ENCODE measurements at places on chromosomes 5 and 9.
A peak's percentile ranks its signal among the peaks of the same experiment; 100 is the strongest.

DNA sequence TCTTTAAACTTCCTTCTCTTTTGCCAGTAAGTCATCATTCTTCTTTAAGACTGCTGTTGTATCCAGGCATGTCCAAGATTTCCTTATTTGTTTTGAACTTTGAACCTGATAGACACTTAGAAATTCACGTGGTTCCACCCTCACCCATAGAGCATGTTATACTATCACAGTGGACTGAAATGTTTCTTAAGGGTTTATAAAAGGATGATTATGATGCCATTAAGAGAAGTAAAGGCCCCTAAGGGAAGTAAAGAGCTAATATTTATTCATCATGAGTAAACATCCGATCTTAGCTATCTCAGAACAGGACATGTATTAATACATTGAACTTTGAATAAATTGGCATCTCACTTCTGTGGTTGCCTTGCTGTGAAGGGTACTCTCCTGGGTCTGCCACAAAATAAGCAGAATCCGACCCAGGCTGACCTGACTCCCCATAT is 49.8 kb downstream of the PRKACG start:
- no peak for DNase-seq

DNA sequence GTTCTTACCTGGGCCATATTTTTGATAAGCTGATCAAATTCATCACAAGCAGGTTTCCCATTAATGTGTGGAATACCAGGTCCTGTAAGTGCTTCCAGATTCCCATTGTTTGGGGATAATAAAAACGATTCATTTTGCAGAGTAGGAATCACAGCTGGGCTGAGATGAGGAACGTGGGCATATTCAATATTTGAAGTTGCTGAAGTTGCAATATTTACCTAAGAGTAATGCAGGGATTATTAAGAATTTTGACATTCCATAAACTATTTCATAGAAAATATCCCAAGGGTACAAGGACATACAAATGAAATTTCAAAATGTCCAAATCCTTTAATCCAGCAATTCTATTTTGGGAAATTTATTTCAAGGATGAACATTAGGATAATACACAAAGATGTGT is 55.1 kb downstream of the MPDZ start:
- no peak for DNase-seq

- no peak for DNase-seq
Observed at GRCh38 chr9:31700252-31701045, 684.0 kb upstream of the ACO1 start.

- DNase-seq: no peak
Observed at GRCh38 chr9:18394847-18395351, 79.1 kb upstream of the ADAMTSL1 start.

DNA sequence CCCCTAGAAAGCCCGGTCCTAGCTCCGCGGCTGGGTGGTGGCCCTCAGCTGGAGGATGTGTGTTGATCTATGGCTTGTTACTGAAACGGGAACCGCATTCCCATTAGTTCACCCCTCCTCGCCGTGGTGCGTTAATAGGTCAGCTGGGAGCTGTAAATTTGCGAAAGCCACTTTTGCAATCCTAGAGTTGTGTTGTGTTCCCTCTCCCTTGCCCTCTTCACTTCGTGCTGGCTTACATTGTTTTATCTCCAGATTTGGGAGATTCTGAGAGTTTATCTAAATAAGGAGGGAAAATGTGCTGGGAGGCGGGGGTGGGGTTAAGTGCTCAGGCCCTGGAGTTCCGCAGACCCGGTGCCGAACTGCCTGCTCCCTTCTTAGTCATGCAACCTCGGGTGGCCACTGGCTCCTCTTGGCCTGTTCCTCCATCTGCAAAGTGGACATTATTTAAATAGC is 62.8 kb downstream of the HMCN2 start:
- DNase-seq: no peak

DNA sequence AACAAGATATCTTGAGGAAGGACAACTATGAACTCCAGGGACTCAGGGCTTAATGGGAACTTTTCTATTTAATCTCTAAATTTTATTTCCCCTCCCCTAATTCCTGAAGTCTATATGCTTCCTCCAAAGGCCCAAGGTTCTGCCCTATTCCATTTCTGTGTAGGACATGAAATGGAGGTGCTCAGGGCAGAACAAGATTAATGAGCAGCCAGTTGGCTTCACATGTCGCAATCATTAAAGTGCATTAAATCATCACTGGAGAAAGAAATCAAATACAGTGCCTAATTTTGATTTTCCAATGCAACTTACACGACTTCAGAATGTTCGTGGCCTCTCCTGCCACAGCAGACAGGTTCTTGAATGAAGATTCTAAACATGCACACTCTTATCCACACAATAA is 862.1 kb downstream of the PTPRD start:
- no peak for DNase-seq

GRCh38 chr5:151699071-151699901 is 12.6 kb upstream of the SPARC start:
- no peak for DNase-seq

DNA sequence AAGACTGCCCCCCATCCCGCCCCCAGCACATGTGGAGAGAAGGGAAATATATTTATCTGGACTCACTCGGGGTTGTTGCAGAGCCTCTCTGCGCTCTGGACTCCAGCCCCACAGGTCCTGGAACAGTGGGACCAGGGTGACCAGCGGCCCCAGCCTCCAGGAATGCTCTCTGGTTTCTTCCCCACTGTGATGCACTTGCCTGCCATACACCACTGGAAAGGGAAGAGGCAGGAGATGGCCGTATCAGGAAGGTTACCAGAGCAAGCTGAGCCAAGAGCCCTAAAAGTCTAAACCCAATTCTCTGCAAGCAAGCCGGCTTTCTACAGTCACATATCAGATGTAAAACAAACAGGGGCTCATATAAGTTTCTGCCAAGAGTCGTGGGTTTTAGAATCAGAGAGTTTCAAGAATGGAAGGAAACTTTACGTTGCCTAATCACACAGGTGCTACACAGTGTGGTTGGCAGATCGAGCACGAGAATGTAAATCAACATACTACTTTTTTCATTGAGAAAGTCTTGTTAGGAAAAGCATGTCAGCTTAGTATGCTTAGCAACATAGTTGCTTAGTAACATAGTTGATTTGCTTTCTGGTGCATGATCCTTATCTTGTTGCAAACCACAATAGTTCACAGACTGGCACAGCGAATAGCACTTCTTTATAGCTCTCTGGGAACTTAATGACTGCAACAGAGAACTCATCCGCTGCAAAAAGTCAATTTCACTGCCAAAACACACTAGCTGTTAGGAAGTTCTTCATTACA is 201.2 kb downstream of the TARS1 start:
- DNase-seq: no peak

DNA sequence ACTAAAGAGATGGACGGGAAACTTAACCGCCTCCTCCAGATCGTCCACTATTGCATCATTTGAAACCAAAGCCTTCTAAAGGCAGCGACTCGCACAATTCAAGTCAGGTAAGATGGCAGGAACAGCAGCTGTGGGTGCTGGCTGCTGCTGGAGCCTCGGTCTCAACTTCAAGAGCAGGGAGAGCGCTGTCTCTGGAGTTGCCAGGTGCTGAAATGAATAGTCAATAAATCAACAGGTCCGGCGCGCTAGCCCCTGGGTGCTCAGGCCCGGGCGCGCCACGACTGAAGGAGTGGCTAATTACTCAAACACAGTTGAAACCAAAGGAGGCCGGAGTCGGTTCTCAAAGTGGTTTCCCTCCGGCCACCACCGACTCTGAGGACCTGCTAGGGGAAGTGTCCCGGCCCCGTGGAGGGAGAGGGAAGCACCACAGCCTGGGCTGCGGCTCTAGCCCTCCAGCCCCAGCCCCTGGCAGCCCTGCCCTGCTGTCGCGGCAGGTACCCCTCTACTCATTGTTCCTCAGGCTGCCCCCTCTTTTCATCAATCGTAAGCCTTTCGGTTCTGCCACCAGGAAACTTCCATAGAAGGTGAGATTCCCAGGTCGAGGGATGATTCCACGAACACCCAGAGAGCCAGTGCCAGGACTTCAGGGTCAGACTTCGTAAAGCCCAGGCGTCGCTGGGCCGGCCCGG is 804 bp downstream of the TTC39B start:
- peak; percentile 42 for DNase-seq

DNA sequence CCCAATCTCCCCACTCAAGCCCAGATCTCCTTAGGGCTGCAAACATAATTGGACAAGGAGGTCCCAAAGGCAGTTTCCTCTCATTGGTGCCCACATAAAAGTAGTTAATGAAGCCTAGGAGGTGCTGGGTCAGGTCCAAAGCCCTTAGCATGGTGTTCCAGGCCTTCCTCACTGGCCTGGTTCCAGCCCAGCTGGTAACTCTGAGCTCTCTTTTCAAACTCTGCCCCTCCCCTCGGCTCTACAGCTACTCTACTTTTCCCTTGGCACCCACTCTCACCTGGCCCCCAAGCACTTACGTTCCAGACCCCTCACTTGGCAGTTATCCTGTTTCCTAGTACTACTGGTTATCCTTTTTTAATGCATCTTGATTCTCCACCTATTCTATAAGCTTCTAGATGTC is 9.9 kb downstream of the SEPTIN8 start:
- no peak for DNase-seq

GRCh38 chr5:56506211-56506965 is 273.3 kb upstream of the ANKRD55 start:
- DNase-seq: no peak

GRCh38 chr5:150513375-150514309 is 5.7 kb downstream of the NDST1 start:
- DNase-seq: no peak

- no peak for DNase-seq
Observed at GRCh38 chr9:135030566-135031226, 56.8 kb upstream of the OLFM1 start.

GRCh38 chr5:167304834-167305469 is 986.5 kb upstream of the WWC1 start:
- no peak for DNase-seq

DNA sequence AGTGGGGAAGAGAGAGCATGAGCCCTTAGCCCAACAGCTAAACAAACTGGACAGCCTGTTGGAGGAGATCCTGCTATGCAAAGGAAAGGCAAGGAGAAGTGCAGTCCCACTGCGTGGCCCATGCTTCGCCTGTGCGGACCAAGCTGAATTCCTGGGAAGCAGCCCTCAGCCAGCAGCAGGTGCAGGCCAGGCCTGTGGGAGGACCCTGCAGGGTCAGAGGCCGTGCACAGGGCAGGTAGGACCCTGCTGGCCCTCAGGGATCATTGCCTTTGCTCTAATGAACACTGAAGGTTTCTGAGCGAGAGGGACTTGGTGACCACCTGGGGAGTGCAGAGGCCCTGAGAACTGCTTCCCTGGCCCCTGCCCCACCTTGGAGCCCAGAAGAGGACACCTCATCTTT is 6.0 kb upstream of the SLC6A19 start:
- no peak for DNase-seq

GRCh38 chr5:18202164-18202563 is 567.9 kb downstream of the TAF11L14 start:
- DNase-seq: no peak

DNA sequence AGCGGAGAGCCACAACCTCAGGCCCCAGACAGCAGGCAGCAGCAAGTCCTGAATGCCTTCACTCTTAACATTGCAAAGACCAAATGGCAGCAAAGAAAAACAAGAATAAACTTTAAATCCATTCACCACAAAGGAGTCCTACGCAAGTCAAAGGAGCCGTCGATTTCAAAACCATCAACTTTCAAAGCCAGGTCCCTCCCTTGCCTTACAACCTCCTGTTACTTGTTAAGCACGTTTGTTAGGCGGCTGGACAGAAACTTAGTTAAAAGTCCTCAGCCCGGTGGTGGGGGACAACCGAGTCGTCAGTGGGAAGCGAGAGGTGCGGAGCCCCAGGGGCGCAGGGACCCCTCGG is 938 bp downstream of the LPAR1 start:
- DNase-seq: no peak
